ENCODE measurements at places on chromosomes 6 and 20. TPM values are rescaled to one million over a fixed set of nuclear protein-coding genes. Genes with fewer than 3 reads are reported as not detected.

Gene VSTM2L
- 0.22 TPM for total RNA-seq

Gene OOEP
- not detected for total RNA-seq

Gene MOG
- total RNA-seq: not detected

Gene TMC2
- 0.15 TPM for total RNA-seq

- H3K36me3 ChIP-seq: no peaks in the 10 kb centered on the region
- DNase-seq: no peak
- H3K27ac ChIP-seq: no peak overlapping the region
- H3K4me1 ChIP-seq: no peaks in the 10 kb centered on the region
- no peaks in the 10 kb centered on the region for H3K27me3 ChIP-seq
- no peak overlapping the region for H3K4me3 ChIP-seq
Observed at GRCh38 chr6:104603108-104603745, 256.5 kb downstream of the HACE1 start.

- no peak for DNase-seq
- H3K36me3 ChIP-seq: no peaks in the 10 kb centered on the region
- peaks cover 14% of the 10 kb centered on the region for H3K4me1 ChIP-seq
- H3K27me3 ChIP-seq: no peaks in the 10 kb centered on the region
- H3K27ac ChIP-seq: no peak overlapping the region
Observed at GRCh38 chr6:164095056-164095455, 680.5 kb downstream of the QKI start.

Gene RRAGD
- total RNA-seq: 63.8 TPM
